ENCODE measurements at places on chromosomes 7 and 10.

- DNase-seq: no peak
Observed at GRCh38 chr10:21047511-21047910, 150.4 kb upstream of the NEBL start.

GRCh38 chr7:75738604-75738974 lies at the start of gene HIP1:
Gene HIP1, minus strand, starts transcription at chr7:75738941. Its CDS starts 21 bp downstream, at chr7:75738920.
- DNase-seq: no peak

DNA sequence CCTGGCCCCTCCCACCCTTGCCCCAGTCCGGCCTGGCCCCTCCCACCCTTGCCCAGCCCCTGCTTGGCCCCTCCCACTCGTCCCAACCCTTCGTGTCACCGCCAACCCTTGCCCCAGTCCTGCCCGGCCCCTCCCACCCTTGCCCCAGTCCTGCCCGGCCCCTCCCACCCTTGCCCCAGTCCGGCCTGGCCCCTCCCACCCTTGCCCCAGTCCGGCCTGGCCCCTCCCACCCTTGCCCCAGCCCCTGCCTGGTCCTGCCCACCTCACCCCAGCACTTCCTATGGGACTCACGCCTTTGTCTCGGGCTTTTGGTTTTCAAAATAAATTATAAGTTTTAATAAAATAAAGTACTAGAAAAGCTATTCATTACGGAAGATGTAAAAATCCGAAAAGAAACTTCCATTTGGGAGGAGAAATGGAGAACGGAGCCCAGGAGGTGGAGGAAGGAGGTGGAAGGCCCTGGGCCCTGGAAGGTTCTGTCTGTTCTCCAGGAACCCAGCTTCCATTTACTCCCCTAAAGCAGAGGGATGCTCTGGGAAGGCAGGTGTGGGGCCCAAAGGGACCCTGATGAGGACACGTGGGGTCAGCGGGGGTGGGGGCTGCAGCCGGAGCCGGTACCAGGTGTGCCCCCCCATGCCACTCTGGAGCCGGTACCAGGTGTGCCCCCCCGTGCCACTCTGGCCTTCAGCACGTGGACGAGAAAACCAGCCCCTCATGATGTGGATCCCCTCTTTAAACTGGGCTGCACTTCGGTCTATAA lies 52.2 kb downstream of the PWWP2B start:
- DNase-seq: no peak

DNA sequence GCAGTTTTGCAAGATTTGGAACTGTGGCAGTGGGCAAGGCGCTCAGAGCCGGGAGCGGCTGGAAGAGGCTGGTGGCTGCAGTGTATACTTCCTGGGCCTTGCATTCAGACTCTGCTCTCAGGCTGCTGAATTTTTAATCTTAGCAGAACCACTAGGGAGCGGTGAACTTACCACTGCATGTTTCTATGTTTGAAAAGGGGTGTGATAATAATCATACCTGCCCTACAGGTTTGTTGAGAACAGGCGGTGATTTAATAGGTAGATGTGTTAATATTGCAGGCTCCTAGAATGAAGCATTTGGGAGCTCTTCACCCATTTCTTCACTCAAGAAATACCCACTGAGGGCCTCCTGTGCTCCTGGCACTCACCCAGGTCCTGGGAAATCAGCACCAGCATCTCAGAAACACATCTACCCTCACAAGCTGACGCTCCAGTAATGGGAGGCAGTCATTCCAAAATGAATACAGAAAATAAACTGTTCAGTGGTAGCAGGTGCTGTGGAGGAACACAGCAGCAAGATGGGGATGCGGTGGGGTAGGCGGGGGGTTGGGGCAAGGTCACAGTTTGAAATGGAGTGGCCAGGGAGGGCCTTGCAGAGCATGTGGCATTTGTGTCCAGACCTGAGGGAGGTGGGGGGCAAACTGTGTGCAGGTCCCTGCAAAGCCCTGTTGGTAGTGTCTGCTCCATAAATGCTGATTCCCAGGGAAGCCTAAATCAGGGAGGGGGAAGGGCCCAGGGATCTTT lies 41.0 kb downstream of the VWA2 start:
- DNase-seq: no peak

GRCh38 chr7:101792051-101792681 lies 25.3 kb upstream of the CUX1 start:
- DNase-seq: no peak

GRCh38 chr7:33868166-33868565 lies 37.2 kb upstream of the BMPER start:
- DNase-seq: no peak

DNA sequence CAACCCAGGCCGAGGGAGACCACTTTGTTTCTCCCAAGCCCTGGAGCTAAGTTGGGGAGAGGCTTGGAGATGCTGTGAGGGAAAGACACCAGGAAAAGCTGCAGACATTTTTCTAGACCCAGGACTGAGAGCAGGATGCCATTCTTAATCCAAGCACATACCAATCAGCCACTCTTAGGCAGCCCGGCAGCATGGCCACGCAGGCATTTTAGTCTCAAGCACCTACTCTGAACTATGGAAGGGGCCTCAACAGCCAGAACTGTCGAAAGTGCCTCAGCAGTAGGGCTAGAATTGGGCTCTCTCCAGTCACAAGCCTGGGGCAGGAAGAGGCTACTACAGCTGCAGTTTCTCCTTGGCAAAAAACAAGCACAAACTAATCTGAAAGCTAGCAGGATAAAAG lies 57.8 kb downstream of the GCC1 start:
- DNase-seq: no peak

GRCh38 chr10:33249659-33250345 lies 84.7 kb downstream of the NRP1 start:
- peak; percentile 20 for DNase-seq

- DNase-seq: no peak
Observed at GRCh38 chr7:41238851-41239331, 464.0 kb downstream of the INHBA start.

DNA sequence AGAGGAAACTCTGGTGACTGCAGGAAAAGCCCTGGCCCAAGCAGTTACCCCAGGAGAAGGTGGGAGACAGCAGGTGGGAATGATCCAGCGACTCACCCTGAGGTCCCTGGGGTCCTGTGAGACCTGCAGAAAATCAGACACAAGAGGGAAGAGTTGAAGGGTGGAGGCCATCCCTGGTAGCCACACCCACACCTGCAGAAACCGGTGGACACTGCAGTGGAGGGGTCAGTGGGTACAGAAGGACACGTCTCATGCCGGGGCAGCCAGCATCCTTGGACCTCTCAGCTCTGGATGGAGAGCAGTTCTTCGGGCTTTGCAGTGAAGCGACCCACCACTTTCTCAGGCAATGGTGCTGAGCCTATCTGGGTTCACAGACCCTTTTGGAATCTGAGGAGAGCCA lies 39.0 kb downstream of the COL17A1 start:
- no peak for DNase-seq

- no peak for DNase-seq
Observed at GRCh38 chr7:32524631-32525030, 29.3 kb downstream of the AVL9 start.

All from DMS79 treated with DMSO at 0.1 percent for 48 hours (cell line).